Activated CD4-positive, alpha-beta T cell treated with anti-CD3 and anti-CD28 coated beads for 48 hours (primary cell): ENCODE measurements at places on chromosomes 3 and 15.

- no peak for DNase-seq
These were observed 58.6 kb downstream of the PIAS1 start for GRCh38 chr15:68112706-68113105.

DNA sequence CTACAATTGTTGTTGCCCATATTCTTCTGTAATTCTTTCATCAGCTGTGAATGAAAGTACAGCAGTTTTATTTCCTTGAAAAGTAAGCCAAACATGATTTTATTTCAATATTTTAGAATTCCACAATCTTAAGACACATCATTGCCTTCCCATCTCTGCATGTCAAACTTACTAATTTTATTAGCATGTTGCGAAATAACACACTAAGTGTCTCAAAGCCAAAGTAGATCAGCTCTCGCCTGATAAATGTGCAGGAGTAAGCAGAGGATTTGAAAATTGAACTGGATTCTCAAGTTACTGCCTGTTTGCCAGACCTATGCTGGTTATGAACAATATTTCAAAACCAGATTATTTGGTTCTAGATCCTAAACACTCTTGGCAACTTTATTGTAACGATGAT, 25.7 kb downstream of the TGFBR2 start:
- no peak for DNase-seq

DNA sequence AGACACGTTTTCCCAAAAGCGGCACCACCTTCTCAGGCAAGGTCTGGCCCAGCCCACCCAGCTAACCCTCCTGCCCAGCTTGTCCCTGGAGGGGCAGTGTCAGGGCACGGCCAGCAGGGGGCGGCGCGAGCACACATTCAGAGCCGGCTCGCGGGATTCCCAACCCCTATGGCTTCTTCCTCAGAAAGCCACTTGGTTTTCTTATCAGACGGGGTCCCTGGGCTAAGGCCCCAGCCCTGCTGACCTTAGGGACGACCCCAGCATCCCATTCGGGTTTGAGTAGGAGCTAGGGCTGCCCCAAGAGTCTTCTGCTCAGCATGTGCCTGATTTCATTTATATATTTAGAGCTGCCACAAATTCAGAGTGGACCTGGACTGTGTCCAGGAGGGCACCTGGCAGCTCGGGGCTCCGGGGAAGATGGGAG, 14.5 kb downstream of the RLBP1 start:
- DNase-seq = peak; percentile 85

DNA sequence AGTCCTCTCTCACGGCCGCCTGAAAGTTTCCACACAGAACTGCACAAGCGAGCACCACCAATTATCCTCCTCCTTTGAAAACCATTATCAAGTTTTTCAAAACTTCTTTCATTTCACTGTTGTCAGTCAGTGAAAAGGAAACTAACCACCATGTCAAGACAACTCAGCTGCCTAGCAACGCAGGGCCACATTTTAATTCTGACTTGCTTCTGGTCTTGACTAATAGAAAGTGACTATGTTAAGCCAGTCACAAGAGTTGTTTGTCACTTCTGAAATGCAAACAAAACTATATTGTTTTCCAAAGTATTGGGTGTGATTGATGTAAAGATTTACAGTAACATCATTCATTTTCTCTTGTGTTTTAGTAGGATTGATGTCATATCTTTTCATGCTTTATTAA, 612.8 kb upstream of the AGTR1 start:
- no peak for DNase-seq

- DNase-seq = no peak
These were observed 686.5 kb downstream of the ROBO1 start for GRCh38 chr3:79081335-79081734.

DNA sequence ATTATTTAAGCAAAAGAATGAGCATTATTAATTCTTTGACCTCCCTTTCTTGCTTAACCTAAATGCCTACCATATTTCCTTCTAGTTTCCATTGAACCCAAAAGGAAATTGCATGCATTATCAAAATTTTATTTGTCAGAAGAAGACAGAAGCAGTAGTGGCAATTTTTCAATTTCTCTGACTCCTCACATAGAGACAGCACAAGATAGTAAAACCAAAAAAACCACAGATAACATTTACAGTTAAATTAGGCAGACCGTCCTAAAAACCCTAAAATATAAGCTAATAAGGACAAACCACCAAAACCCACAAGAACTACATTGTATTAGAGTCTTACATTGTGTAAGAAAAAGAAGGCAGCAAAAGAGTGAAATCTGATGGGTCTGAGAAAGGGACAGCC, 27.1 kb downstream of the GOLGB1 start:
- DNase-seq = no peak

DNA sequence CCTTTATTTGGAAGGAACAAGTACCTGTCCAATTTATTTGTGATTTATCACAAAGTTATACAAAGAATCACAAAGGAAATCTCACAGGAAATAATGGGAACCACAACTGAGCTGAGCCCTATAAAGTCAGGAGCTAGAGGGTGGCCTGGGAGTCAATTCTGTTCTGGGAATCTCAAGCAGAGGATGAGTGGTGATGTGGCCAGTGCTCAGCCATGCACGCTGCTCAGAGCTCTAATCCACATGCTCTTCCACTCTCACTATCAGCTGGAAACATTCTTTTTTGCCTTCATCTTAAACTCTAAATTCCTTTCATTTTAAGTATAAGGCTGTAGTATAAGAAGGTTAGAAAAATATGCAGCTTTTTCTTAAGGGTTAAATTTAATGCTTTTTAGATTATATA, 36.6 kb downstream of the UACA start:
- DNase-seq = no peak

DNA sequence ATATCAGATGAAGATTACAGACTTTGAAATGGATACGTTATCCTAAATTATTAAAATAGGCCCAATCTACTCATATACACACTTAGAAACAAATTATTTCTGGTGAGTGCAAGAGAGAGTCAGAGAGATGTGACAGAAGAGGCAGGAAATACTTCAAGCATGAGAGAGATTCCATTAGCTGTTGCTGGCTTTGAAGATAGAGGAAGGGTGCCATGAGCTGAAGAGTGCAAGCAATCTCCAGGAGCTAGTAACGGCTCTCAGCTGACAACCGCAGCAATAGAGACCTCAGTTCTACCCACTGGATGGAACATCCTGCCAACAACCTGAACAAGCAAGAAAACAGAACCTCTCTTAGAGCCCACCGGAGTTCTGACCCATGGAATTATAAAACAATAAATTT, 270.7 kb upstream of the SLITRK3 start:
- DNase-seq = no peak

DNA sequence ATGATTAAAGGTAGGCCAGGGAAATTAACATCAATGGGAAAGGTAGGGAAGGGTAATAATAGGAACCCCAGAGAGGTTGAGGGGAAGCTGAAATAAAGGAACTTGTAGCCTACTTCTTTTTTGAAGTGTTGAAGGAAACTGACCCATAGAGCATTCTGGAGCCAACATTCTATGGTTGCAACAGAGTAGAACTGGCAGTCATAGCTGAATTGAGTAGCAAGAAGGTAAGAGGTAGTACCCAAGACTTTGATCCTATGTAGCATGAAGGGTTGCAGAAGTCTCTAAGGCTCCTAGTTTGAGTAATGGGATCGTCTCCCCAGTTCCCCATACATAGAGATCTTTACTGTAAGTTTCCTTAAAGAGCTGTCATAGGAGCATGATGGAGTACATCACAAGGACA, 7.4 kb upstream of the ZNF774 start:
- no peak for DNase-seq

- DNase-seq = peak; percentile 80
These were observed 4.7 kb downstream of the BHLHE40 start for GRCh38 chr3:4983739-4984510.

GRCh38 chr3:139122612-139123011, 77.9 kb upstream of the PRR23C start:
- no peak for DNase-seq

DNA sequence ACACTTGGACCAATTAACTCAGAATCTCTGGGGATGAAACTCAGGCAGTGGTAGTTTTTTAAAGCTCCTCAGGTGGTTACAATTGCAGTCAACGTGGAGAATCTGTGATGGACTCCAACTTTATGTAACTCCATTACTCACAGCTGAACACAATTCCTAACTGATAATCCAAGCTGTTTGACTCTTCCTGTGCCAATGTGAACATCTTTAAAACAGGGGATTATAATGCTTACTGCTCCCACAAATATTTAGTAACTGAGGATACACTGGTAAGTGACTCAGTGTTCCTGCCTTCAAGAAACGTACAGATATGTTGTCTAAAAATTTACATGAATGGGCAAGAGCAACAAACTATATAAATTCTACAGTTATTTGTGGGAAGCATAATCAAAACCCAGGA, 85.6 kb downstream of the OSBPL10 start:
- no peak for DNase-seq

GRCh38 chr3:139930211-139930610, 4.8 kb upstream of the CLSTN2 start:
- no peak for DNase-seq

GRCh38 chr15:92907229-92907628, 7.1 kb downstream of the CHD2 start:
- DNase-seq = no peak

- no peak for DNase-seq
These were observed 169.0 kb upstream of the SLC24A5 start for GRCh38 chr15:47951781-47952180.

DNA sequence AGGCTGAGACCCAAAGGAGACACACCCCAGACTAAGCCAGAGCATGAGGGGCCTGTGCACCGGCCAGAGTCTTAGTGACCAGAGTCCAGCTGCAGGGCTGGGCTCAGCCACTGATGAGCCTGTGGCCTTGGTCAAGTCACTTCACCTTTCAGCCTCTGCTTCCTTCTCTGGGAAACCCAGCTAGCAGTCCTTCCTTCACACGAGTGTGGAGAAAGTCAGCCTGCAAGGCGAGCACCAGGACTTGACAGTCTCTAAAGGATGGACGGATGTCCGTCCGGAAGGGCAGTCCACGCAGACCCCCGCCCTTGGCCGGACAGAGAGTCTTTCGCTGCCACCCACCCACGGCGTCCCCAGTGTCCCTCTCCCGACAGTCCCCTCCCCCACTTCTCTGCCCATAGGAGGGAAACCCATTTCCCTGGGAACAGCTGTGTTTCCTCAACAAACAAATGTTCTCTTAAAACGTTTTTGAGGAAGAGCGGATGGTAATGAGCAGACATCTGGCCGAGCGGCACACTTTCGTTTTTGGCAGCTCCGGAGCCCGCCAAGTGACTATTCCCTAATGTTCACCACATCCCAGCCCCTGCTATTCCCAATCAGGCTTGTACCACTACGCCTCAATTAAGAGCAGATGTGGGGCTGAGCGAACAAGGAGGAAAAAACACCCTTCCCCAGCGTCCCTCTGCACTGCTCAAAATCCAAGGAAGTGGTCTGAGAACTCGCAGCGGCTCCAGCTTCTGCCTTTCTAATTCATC, 129.1 kb upstream of the SMAD3 start:
- DNase-seq = no peak

DNA sequence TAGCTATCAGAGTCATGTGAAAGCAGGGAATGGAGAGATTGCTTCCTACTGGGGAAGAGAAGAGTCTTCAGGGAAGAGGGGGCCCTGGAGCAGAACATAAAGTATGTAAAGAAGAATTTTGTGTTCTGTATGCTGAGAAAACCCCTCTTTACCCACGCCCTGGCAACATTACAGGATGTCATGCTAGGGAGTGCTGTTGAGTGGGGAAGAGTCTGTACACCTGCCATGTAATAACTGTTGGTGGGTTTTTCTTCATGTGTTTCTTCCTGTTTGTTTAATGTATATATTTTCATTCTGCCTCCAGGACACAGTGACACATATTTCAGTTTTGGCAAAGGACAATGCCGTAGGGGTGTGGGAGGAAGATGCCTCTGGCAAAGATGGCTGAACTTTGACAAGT, 122.8 kb upstream of the LPP start:
- no peak for DNase-seq

GRCh38 chr3:52092891-52093290, 36.5 kb upstream of the DUSP7 start:
- no peak for DNase-seq

- peak; percentile 58 for DNase-seq
These were observed 5.8 kb upstream of the TOPAZ1 start for GRCh38 chr3:44235604-44236484.

- no peak for DNase-seq
These were observed 78.7 kb downstream of the FAIM start for GRCh38 chr3:138687236-138687635.

GRCh38 chr3:13389378-13389777, 30.7 kb downstream of the NUP210 start:
- no peak for DNase-seq

- DNase-seq = peak; percentile 64
These were observed 182.3 kb downstream of the OR4M2 start for GRCh38 chr15:22262613-22263020.

- no peak for DNase-seq
These were observed 28.6 kb upstream of the ST8SIA2 start for GRCh38 chr15:92365084-92365483.

DNA sequence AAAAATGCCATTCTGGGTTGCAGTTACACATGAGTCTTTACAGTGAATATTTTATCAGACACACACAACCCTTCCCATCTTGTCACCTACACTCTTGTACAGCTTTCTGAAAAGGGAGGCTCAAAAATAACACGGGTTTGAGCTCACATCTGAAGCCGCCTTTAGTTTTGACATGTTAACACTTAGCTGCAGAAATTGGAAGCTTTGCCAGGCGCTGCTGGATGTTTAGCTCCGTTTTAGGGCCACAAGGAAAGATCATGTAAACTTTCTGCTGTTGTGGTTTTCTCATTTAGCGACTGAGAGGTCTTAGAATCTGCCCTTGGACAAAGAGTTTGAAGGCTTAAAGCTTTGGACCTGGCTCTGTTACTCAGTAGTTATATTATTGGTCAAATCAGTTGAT, 120.1 kb downstream of the OXNAD1 start:
- DNase-seq = no peak

GRCh38 chr15:32029862-32030781, at the start of gene CHRNA7:
Gene CHRNA7, plus strand, starts transcription at chr15:32030515. Its CDS starts 80 bp downstream, at chr15:32030595.
- DNase-seq = peak; percentile 46

GRCh38 chr3:114551770-114552526, 258.1 kb downstream of the TIGIT start:
- DNase-seq = peak; percentile 5

- DNase-seq = no peak
These were observed 13.0 kb upstream of the SLC28A1 start for GRCh38 chr15:84871428-84871985.

DNA sequence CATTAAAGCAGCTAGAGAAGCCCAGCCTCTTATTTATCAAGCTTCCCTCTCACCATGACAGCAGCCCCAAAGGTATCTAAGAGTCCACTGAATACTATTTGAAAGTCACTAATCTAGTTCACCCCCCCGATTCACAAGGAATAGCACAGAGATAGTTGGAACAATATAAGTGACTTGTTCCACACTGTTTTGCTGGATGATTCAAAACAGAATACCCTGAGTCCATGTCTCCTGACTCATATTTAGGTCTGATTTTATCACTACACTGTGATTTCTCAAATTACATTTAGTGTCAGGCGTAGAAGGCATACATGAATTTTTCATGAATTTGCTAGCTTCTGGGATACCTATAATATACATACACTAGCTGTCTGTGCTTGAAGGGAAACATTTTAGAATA, 18.7 kb upstream of the EOGT start:
- DNase-seq = no peak

GRCh38 chr3:182246870-182247269, 535.1 kb downstream of the SOX2 start:
- no peak for DNase-seq

- no peak for DNase-seq
These were observed 74.6 kb downstream of the REC114 start for GRCh38 chr15:73517566-73517965.

- DNase-seq = no peak
These were observed 1.9 kb downstream of the MINDY2 start for GRCh38 chr15:58773024-58773423.

- DNase-seq = no peak
These were observed 60.3 kb downstream of the BDH1 start for GRCh38 chr3:197495499-197495898.

GRCh38 chr3:126834596-126835471, 130.8 kb downstream of the CHCHD6 start:
- DNase-seq = no peak
